ENCODE measurements at places on chromosomes 3 and 15.

DNA sequence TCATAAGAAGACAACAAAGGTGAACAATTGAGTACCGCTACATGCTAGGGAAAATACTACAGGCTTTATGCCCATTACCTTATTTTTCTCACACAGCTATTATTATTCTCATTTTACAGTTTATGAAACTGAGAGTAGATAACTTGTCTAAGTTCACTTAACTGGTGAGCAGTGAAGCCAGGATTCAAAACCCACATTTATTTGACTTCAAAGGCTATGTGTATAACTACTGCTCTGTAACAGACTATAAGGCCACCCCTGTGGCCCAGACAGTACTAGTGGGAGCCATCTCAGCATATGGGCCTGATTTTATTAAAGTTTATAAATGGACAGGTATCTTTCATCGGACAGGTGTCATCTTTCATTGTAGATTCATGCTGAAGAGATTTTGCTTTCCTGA is 14.4 kb upstream of the BBX start:
- DNase-seq = no peak

- DNase-seq = no peak
Observed at GRCh38 chr3:18735005-18735404, 309.9 kb upstream of the SATB1 start.

- DNase-seq = no peak
Observed at GRCh38 chr15:52728899-52729298, 49.7 kb upstream of the ATOSA start.

GRCh38 chr3:190886945-190887344 is 24.5 kb upstream of the GMNC start:
- no peak for DNase-seq

- no peak for DNase-seq
Observed at GRCh38 chr3:38028621-38029361, 651 bp downstream of the PLCD1 start.

DNA sequence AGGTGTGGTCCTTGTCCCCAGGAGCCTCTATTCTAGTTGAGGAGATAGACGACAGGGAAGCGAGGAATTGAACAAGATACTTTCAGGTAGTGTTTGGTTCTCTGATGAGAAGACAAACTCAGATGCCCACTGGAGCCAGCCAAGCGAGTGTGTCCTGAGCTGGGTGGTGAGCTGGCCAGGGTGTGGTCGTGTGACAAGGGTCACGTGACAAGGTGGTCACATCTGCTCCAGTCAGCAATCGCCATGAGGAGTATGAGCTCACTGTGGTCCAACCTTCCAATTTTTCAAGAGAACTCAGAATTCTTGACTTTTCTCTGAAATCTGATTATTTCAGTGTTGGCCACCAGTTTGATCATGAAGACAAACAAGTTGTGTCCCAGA is 39.5 kb downstream of the SLC6A6 start:
- no peak for DNase-seq

DNA sequence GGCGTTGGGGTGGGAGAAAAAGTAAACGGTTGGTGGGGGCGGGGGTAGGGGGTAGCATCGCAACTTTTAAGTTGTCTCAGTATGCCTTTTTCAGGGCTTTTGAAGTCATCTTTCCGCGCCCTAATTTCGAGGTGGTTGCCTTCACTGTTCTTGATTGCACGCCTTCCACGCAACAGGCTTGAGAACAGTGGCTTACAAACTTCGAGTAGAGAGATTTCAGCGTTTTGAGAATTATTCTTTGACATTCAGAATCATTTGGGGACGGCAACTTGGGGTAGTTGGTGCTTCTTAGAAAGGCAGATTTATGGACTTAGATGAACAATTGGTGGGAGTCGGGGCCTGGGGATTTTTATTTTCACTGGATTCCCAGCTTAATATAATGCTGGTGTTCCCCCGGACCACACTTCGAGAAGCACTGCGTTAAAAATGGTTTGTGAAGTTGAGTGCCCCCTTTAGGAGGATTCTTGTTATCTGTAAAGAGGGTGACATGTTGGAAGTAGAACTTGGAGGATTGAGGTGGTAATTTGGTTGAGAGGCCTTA is 880 bp downstream of the PPP4R2 start:
- no peak for DNase-seq

DNA sequence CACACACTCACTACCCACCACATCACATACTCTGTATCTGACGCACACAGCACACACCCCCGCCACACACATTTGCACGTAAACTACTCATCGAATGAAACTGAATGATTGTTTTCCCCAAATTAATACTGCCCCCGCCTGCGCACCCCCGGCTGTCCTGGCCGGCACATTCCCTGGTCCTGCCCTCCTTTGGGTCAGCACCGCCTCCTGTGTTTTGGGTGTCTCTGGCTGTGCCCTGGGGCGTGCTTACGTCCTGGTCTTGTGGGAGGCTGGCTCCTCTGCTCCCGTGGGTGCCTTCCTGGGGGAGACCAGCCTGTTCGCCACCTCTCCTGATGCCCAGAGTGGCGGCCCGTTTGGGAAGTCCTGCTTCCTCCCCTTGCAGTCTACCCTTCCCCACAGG is 30.2 kb downstream of the APBA2 start:
- no peak for DNase-seq

DNA sequence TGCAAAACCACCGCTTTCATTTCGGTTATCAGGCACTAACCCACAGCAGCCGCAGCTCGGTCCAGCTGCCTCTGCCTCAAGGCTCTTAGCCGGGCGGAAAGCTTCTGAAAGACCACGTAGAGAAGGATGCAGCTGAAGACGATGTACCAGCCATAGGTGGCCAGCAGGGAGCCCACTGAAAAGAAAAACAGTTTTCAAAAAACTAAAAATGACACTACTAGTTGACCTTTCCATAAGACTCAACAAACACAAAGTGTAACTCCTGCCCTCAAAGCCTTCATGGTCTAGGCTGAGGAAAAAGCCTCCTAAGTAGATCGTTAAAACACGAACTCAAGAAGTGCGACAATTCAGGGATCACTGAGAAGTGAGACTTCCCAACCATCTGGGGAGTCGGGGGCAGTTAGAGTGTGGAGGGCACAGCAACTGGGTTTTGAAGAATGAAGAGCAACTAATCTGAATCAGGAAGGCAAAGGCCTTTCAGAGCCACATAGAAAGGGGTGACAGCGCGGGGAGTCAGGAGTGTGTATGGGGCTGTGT is 716 bp downstream of the SELENOS start:
- no peak for DNase-seq

Data from NCI-H187 treated with DMSO at 0.1 percent for 48 hours (cell line).